HFF-Myc (cell line): ENCODE measurements at places on chromosomes 6 and 20.

DNA sequence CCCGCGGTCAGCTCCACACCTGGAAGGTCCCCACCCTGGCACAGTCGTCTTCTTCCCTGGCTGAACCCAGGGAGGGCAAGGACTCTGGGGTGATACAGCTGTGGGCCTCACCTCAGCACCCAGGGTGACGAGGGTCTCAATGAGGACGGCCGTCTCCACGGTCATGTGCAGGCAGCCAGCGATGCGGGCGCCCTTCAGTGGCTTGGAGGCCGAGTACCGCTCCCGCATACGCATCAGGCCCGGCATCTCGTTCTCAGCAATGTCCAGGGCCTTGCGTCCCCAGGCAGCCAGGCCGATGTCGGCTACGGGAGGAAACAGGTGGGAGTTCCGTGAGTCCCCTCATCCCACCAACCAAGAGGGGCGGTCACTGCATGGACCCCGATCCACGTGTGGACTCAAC is 7.9 kb downstream of the AHCY start:
- DNase-seq = no peak

DNA sequence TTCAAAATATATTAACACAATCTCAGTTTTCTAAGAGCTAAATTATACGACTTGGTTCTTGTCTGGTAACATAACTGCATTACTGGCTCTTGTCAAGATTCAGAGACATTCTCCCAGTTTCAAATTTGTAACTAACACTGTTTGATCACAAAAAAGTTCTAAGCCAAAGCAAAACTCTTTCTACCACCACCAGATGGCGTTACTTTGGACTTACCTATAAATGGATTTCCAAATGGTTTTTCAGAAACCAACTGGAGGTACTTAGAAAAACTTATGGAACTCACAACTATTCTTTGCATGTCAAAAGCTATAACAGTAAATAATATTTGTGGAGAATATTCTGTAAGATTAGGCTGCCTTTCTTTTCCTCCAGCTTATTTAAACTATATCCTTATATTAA is 34.2 kb upstream of the GFRAL start:
- DNase-seq = no peak

- DNase-seq = no peak
These were observed 64.6 kb downstream of the GFOD1 start for GRCh38 chr6:13422681-13423221.

GRCh38 chr20:38863024-38863851 is 57.7 kb downstream of the PPP1R16B start:
- DNase-seq = no peak
